A673 (cell line): ENCODE measurements at places on chromosomes 1 and 21. TPM values are rescaled to one million over a fixed set of nuclear protein-coding genes. Genes with fewer than 3 reads are reported as not detected.

GRCh38 chr1:7250176-7250575 lies 464.9 kb downstream of the CAMTA1 start:
- no peak for DNase-seq
- H3K4me3 ChIP-seq: no peak overlapping the region
- H3K36me3 ChIP-seq: no peaks in the 10 kb centered on the region
- no peaks in the 10 kb centered on the region for H3K27me3 ChIP-seq

- H3K27ac ChIP-seq: no peak overlapping the region
- DNase-seq: no peak
- peaks cover 42% of the 10 kb centered on the region for H3K4me1 ChIP-seq
- no peaks in the 10 kb centered on the region for H3K36me3 ChIP-seq
- no peaks in the 10 kb centered on the region for H3K27me3 ChIP-seq
Observed at GRCh38 chr1:23124259-23125026, 44.2 kb downstream of the LUZP1 start.

LRRC8C gene
- total RNA-seq: 5.6 and 6.9 TPM in 2 replicates

OR2M3 gene
- total RNA-seq: 0.15 and 0.19 TPM in 2 replicates
